ENCODE measurements at places on chromosomes 4 and X. TPM values are rescaled to one million over a fixed set of nuclear protein-coding genes. Genes with fewer than 3 reads are reported as not detected.

The MAGEB1 gene
- not detected for polyA plus RNA-seq

DNA sequence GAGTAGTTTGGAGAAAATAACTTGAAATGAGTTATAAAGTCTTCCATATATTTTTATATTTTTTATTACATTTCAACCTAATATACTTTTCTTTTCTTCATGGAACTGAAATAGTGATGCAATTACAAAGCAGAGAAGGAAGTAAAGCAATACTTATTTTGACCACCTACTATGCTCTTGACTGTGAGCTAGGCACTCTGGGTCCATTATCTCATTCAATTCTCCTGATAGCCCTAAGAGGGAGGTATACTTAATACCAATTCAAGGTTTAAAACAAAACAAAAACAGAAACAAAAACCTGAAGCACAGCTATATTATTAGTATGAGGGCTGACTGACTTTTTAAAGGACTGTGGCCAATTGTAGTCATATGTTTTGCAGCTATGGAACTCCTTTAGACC lies 193.5 kb downstream of the MAD2L1 start:
- DNase-seq = no peak

The NWD2 gene
- 0.04 TPM for polyA plus RNA-seq

The APELA gene
- polyA plus RNA-seq = 0.31 TPM

DNA sequence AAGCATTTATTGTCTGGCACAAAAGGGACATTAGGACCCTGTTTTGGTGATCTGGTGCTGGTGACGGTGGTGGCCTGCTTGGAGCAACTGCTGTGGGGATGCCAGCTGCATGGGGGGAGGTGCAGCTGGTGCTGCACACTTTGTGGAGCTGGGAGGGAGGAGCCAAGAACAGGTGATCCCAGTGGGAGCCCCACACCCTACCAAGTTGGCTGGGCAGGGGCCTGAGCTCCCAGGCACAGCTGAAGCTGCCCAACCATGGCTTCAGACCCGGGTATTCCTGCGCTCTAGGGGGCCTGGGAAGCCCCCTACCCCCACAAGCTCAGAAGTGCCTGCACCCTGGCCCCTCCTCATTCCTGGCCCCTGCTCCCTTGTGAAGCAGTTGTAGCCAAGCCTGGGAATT lies 1512.5 kb downstream of the TECRL start:
- DNase-seq = no peak

The ZNF711 gene
- 90.0 TPM for polyA plus RNA-seq

DNA sequence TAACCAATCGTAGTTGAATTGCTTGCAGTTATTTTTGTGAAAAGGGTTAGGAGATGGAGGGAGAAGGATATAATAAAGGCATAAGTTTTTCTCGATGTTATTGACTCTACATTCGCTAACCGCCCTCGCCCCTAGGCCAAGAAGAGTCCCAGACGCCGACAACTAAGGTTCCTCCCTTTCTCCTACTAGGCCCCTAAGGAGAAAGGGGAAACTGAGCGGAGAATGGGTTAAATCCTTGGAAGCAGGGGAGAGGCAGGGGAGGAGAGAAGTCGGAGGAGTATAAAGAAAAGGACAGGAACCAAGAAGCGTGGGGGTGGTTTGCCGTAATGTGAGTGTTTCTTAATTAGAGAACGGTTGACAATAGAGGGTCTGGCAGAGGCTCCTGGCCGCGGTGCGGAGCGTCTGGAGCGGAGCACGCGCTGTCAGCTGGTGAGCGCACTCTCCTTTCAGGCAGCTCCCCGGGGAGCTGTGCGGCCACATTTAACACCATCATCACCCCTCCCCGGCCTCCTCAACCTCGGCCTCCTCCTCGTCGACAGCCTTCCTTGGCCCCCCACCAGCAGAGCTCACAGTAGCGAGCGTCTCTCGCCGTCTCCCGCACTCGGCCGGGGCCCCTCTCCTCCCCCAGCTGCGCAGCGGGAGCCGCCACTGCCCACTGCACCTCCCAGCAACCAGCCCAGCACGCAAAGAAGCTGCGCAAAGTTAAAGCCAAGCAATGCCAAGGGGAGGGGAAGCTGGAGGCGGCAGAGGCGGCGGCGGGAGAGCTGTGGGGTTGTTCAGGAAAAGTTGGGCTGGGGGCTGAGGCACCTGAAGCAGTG lies 5.9 kb downstream of the ATOH1 start:
- no peak for DNase-seq

- DNase-seq = no peak
These were observed 111.3 kb downstream of the TET2 start for GRCh38 chr4:105257817-105258495.

The POU3F4 gene
- polyA plus RNA-seq = not detected

The PPP1R2C gene
- not detected for polyA plus RNA-seq

The USO1 gene
- 87.4 TPM for polyA plus RNA-seq

- DNase-seq = no peak
These were observed 4.5 kb downstream of the MID1IP1 start for GRCh38 chrX:38805432-38806389.

All from right lung (tissue), 10 donors.